ENCODE measurements at places on chromosomes 3 and 15. TPM values are rescaled to one million over a fixed set of nuclear protein-coding genes. Genes with fewer than 3 reads are reported as not detected.

Gene RYR3
- total RNA-seq, result not detected

Gene AGBL1
- not detected for total RNA-seq

Gene HCLS1
- 288 TPM for total RNA-seq

- peaks cover 16% of the 10 kb centered on the region for H3K27me3 ChIP-seq
- peaks cover 1% of the 10 kb centered on the region for H3K4me1 ChIP-seq
- no peak for DNase-seq
- H3K4me3 ChIP-seq, result no peak overlapping the region
- no peaks in the 10 kb centered on the region for H3K36me3 ChIP-seq
These were observed 30.9 kb downstream of the RCN2 start for GRCh38 chr15:76962337-76963013.

- H3K4me3 ChIP-seq, result no peak overlapping the region
- no peaks in the 10 kb centered on the region for H3K4me1 ChIP-seq
- H3K27me3 ChIP-seq, result peaks cover 4% of the 10 kb centered on the region
These were observed 85.3 kb downstream of the HCN4 start for GRCh38 chr15:73283366-73283962.

DNA sequence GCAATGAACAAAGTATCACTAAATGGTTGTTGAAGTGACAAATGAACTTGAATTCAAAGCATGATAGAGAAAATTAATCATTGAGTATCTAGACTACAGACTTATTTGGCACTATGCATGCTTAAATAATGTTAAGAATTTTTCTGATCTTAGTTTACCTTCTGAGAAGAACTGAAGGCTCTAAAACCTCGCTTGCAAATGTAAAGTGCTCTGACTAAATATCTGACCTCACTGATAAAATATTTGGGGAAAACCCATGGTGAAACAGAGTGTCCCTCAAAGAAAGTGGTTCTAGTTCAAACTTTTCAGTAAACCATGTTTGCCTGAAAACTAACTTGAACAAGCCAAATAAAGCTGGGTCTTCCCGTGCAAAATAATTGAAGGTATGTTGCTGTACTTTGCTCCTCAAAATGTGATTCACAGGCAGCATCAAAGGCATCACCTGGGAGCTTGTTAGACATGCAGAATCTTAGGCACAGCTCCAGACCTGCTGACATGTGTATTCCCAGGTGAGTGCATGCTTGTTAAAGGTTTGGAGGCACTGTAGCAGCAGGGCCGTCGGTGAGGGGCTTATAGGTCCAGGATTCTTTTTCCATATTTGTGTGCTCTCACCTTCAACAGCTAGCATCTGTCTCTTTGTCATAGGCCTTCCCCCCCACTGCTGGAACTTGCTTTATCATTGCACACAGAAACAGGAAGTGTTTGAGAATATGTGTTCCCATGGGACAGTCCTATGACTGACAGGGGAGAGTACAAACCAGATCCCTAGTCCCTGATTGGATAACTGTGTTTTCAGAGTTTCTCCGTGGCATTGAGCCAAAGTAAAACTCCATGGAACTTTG lies 524.2 kb upstream of the LMCD1 start:
- H3K4me3 ChIP-seq, result no peak overlapping the region
- H3K27ac ChIP-seq, result no peak overlapping the region
- H3K27me3 ChIP-seq, result no peaks in the 10 kb centered on the region
- H3K36me3 ChIP-seq, result no peaks in the 10 kb centered on the region

Measured in activated CD8-positive, alpha-beta T cell treated with anti-CD3 and anti-CD28 coated beads, Interleukin-2, amount 10 ng/mL, durations not matched to agents 7 days and 5 days (primary cell).